MG63 (cell line): ENCODE measurements at places on chromosomes 3 and 15. TPM values are rescaled to one million over a fixed set of nuclear protein-coding genes. Genes with fewer than 3 reads are reported as not detected.

DNA sequence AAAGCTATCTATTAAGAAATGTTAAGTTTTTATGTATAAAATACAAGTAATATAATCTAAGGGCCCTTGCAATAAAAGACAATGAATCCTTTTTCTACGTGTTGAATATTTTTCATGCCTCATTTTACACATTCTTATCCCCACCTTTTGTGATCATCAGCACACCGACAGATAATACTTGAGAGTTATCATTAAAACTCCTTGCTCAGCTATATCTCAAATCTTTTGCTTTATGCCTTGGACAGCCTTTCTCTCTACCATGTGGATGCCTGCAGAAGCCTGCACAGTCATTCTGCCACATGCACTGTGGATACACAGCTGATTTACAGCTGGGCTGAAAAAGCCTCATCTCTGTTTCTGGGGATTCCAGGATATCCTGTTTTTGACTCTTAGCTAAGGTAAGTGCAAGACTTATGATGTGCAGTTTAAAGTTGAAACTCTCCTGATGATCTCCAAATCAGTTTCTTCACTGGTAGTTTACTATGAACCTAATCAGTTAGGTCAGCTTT, 1565.1 kb downstream of the SI start:
- no peak for DNase-seq

B3GNT5 gene
- total RNA-seq: 0.36 and 5.4 TPM in 2 replicates

DNA sequence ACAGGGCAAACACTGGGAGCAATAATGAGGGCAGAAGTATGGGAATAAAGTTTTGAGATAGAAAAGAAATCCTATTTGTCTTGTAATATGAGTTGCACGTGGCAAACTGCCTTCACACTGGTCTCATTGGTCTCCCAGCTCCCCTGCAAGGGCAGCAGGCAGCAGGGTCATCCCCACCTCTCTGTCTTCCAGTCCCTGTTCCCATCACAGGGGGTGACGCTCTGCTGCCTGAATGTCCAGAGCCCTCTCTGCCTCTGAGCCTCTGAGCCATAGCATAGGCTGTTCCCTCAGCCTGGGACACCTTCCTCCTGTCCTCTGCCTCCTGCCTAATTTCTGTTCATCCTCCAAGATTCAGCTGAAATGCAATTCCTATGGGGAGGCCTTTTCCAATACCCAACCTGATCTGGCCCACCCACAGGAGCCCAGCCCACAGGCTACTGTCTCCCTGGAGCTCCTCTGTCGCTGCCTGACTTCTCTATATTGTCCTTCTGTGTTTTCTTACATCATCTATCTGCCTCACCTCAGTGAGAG, 12.1 kb upstream of the SKOR1 start:
- no peak for DNase-seq

IL17RD gene
- 0.91 and 2.5 TPM in 2 replicates for total RNA-seq

CIDEC gene
- not detected in 2 replicates for total RNA-seq

DNA sequence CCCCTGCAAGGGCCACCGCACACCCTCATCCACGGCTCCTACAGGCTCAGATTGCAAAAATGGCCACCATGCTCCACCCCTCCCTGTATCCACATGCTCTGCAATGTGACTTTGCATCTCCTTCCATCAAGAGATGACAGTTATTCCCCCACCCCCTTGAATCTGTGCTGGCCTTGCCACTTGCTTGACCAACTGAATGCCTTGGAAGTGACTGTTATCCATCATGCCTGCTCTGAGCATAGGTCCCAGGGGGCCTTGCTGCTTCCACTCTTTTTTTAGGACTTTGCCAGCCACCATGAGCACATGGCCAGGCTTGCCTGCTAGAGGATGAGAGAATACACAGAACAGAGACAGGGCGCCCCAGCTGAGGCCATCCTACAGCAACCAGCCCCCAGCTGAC, 13.6 kb downstream of the HAPLN3 start:
- no peak for DNase-seq

FOXB1 gene
- total RNA-seq: not detected in 2 replicates
